Activated CD4-positive, alpha-beta T cell treated with anti-CD3 and anti-CD28 coated beads for 36 hours (primary cell): ENCODE measurements at places on chromosomes 1 and 21. TPM values are rescaled to one million over a fixed set of nuclear protein-coding genes. Genes with fewer than 3 reads are reported as not detected.

ALDH4A1 gene
- total RNA-seq: 4.4 TPM

DNA sequence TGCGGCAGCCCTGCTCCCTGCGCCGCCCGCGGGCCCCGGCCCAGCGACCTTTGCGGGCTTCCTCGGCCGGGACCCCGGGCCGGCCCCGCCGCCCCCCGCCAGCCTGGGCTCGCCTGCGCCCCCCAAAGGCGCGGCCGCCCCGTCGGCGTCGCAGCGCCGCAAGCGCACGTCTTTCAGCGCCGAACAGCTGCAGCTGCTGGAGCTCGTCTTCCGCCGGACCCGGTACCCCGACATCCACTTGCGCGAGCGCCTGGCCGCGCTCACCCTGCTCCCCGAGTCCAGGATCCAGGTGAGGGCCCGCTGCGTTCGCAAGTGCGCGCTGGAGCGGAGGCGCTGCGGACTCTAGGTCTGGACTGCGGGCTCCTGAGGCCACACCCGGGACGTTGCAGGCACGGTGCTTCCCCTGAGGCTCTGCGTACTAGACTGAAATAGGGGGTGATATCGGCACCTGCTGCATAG is 351 bp downstream of the MIXL1 start:
- peak; percentile 52 for DNase-seq

OR2L5 gene
- not detected for total RNA-seq

GRCh38 chr21:33270986-33271385 is 4.8 kb downstream of the IL10RB start:
- DNase-seq: no peak

GRCh38 chr1:64505944-64506655 is 36.2 kb downstream of the CACHD1 start:
- peak; percentile 21 for DNase-seq

- DNase-seq: no peak
Observed at GRCh38 chr1:78722105-78722504, 72.5 kb downstream of the IFI44 start.

SLC44A5 gene
- total RNA-seq: not detected

DNA sequence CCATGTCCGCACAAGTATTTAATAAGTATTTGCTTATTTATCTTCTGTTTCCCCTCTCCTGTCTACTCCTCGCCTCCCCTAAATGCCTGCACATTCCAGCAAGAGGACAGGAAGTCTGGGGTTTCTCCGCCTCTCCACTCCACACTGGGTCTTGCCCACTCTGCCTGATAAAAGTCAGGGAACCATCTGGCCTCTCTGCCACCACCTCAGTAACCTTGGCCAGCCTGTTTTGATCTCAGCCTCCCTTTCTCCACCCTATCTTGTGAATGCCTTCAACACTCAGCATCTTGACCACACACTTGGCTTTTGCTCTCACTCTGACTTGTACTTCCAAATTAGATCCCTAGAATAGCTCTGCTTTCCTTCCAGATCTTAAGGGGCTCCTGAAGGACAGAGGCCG is 165.3 kb upstream of the UBE2U start:
- no peak for DNase-seq

FCRL4 gene
- total RNA-seq: not detected
